ENCODE measurements at places on chromosomes 12 and 14.
A peak's percentile ranks its signal among the peaks of the same experiment; 100 is the strongest.

DNA sequence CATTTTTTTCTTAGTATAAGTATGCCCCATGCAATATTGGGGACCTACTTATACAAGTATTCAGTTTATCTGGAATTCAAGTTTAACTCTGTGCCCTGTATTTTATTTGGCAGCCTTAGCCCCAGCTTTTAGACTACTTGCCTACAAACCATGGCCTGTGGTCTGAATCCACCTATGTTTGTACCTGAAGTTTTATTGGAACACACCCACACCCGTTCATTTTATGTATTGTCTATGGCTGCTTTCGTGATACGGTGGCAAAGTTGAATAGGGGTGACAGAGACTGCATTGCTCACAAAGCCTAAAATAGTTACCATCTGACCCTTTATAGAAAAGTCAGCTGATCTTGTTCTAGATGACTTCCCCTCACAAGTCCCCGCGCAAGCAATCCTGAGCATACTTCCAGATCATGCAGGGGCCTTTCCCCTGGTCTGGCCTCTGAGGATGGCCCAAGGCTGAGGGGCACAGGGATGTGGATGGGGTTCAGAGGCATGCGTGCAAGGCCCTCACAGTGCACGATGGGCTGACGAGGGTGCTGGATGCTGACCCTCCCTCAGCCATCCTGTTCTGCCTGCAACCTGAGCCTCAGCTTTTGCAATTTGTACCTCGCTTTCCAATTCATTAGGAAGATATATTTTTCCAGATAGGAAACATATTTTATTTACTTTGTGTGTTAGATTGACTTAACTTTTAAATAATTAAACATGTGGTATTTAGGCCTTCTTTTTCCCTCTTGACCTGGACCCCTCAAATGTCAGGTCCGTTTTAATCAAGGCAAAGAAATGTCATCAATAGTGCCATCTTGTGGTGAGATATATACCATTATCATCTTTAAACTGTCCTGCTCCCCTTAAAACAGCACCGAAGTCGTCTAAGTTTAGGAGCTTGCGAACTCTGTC lies 527.3 kb upstream of the CCDC196 start:
- no peak for DNase-seq

GRCh38 chr12:82357340-82357739 lies 847 bp downstream of the CCDC59 start:
- no peak for DNase-seq

- no peak for DNase-seq
Measured at GRCh38 chr12:5778821-5779220, 166.2 kb downstream of the ANO2 start.

GRCh38 chr14:89640141-89640540 lies 223.1 kb upstream of the FOXN3 start:
- no peak for DNase-seq

GRCh38 chr12:4031703-4032291 lies 158.6 kb upstream of the PARP11 start:
- peak; percentile 39 for DNase-seq

- no peak for DNase-seq
Measured at GRCh38 chr12:20450591-20451180, 82.3 kb downstream of the PDE3A start.

- no peak for DNase-seq
Measured at GRCh38 chr14:78614593-78614992, 444.4 kb downstream of the NRXN3 start.

GRCh38 chr12:128286970-128287369 lies 20.0 kb downstream of the TMEM132C start:
- DNase-seq = no peak

DNA sequence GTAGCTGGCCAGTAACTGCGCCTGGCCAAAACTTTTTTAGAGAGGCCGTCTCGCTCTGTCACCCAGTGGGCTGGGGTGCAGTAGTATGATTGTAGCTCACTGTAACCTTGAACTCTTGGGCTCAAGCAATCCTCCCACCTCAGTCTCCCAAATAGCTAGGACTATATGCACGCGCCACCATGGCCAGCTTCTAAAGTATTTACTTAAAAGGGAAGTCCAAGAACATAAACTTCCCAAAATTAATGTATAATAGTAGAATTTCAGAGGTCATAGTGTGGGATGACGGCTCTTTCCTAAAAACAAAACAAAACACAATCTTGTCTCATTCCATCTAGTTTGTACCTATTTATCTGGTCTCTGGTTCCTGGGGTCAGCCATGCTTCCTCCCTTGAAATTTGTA lies 42.2 kb upstream of the FOS start:
- no peak for DNase-seq

GRCh38 chr12:65788912-65789311 lies 35.4 kb upstream of the HMGA2 start:
- no peak for DNase-seq

GRCh38 chr14:52338051-52338681 lies 24.1 kb downstream of the PTGER2 start:
- peak; percentile 73 for DNase-seq

DNA sequence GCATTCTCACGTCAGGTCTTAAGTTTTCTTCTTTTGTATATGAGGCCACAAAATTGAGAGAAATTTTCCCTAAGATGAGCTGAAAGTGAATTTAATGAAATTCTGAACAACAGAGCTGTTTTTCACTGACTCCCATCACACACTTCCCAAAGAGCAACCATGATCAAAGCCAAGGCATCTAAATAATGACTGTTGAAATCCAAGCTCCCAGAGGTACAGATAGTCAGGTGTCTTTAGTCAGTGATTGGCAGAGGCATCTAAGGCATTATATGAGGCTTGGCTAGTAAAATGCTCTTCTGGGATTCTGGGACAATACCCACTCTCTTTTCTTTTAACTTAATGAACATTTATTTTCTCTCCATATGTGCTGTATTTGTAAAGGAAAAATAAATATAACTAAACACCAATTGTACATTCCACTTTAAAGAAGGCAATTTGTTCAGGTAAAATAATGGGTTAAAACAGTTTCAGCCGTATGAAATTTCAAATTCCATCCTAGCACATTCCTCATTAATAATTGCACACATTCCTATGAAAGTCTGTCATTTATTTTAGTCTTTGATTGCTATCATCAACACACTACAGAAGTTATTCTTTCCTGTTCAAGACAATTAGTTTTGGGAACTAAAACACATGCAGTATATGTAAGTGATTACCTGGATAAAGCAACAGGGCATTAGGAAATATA lies 871 bp upstream of the SSTR1 start:
- DNase-seq = no peak

DNA sequence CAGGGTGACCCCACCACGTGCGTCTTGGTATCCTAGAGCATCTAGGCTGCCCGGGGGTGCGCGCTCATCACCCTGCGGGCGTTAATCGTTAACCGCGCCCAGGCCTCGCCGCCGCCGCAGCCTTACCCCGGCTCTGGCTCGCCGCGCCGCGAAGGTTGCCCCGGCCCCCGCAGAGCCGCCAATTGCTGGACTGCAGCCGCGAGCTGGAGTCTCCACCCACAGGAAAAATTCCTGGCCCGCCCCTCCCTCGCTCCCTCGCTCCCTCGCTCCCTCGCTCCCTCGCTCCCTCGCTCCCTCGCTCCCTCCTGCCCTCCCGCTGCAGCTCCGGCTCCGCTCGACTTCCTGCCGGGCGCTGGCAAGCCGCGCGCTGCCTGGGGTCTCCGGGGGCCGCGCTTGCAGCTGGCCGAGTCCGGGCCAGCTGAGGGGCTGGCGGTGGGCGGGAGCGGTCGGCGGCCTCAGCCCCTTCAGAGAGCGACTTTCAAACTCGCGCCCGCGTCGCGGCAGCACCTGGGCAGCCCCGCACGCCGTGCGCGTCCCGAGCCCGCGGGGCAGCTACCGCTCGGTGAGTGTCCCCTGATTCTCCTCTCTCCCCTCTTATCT lies at the start of gene PLEKHG3:
PLEKHG3 (plus strand) TSS at position 282 of the 600 bp plus-strand sequence. CDS start 23,208 bp downstream, outside the sequence.
- no peak for DNase-seq

- DNase-seq = peak; percentile 29
Measured at GRCh38 chr12:100706033-100706432, 88.5 kb upstream of the ANO4 start.

DNA sequence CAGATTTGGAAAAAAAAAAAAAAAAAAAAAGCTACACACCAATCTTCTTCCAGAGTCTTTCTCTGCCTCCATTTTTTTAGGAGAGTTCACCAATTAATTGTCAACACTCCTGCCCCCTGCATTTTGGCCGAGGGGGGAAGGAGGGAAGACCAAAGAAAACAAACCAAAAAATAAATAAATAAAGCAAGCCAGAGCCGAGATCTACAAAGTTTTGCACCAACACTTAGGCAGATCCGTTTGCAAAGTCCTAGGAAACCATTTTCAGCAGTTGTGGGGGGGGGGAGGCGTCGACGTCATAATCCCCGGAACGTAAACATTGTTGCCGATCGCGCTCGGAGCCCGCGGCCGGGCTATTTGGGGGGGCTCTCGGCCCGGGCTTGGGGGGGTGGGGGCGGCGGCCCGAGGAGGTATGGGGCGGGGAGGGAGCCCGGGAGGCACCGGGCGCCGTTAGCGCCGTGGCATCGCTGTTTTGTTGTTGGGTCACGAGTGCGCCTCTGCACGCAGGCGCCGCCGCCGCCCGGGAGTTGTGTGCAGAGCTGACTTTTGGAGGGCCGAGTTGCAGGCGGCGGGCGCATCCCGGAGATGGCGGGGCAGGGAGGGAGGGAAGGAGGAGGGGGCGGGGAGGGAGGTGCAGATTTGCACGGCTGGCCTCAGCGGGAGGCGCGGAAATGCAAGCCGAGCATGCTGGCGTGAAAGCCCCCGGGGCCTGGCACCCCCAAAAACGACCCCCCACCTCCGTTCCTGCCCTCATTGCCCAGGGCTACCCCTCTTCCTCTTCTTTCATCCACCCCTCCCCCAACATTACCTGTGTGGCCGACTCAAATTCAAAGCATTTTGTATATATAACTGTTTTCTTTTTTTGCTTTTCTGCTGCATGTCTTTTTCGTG lies 598 bp downstream of the KDM2B start:
- DNase-seq = no peak

DNA sequence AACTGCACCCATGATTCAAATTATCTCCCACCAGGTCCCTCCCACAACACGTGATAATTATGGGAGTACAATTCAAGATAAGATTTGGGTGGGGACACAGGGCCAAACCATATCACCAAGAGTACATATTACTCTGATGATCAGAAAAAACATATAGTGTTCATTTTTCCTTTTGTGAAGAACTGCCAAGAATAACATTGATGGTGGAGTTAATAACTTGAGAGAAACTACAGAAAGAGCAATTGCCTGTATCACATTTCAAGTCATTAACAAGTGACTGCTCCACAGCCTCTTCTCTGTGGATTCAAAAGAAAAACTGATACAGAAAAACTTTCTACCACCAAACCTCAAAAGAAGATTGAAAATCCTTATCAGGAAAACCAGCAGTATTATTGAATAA lies 34.7 kb downstream of the GRIP1 start:
- no peak for DNase-seq

DNA sequence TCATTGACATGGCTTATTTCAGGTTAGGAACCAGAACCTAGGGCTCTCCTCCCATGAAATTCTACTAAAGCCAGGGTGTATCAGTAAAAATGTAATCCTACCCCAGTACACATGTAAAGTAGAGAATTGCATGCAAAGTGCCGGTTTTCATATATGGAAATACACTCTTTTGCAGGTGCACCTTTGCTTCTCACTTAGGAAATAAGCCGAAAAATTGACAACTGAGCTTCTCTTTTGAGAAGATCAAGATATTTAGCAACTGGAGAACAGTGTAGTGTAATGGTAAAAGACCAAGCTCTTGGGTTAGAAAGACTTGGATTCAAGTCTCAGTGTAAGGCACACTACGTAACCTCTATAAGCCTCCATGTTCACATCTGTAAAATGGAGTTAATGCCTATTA lies 82.4 kb downstream of the SLC38A6 start:
- no peak for DNase-seq

DNA sequence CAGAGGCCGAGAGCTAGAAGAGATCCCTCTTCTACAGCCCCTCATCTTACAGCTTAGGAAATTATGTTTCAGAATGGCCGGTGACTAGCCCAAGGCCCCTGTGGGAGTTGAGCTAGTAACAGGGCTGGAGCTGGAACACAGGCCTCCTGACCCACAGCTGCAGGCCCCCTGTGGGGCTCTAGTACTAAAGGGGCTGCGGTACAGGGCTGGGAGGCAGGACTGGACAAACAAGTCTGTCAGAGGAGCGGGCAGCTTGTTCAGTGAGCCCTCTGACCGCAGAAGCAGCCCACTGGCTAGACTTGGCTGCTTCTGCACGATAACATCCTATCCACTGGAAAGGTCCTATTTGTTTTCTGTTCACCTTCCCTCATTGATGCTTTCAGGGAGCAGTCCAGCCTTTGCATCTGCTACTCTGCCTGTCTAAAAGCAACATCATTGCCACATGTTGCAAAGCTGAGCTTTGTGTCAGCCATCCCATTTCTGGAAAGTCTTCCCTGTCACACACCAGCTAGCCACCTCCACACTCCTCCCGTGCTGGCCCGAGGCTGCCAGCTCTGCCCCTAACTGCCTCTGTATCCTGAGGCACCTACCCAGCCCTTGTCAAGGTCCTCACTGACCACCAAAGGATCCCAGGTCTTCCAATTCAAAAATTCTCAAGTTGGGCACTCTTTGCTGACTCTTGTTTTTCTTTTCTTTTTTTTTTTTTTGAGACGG lies 10.2 kb downstream of the PSMC1 start:
- DNase-seq = no peak

DNA sequence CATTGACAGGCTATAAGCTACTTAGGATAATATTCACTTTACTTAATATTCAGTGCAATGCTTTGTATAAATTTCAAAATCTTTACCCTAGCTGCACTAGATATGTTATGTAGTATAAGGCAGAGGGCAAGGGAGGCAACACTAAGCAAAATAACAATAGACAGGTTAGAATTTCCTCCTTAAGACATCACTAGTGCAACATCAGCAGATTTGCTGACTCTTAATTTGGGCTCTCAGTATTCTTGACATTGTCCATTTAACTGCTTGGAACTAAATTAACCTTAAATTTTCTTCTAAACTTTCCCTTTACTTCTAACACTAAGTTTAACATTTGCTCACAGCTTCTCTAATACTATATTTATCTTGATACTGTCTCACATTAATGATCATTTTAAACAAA lies 273.9 kb downstream of the DIO2 start:
- no peak for DNase-seq

- DNase-seq = no peak
Measured at GRCh38 chr14:73851000-73851399, 631 bp upstream of the PTGR2 start.

DNA sequence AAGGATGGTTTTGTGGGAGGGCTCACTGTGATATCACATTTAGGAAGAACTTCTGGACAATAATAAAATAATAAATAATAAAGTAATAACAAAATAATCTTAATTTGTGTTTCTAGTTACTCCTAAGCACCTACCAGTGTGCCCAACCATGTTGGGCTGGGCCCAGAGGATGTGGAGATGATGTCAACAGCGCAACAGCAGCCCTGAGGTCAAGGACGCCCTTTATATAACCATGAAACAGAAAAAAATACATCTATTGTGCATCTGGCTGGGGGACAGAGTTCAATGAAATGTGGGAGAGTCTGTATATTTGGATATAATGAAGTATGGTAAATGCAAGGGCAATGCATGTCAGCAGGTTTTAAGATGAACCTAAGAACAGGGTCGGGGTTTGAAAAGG lies 552.8 kb downstream of the VRK1 start:
- DNase-seq = no peak

DNA sequence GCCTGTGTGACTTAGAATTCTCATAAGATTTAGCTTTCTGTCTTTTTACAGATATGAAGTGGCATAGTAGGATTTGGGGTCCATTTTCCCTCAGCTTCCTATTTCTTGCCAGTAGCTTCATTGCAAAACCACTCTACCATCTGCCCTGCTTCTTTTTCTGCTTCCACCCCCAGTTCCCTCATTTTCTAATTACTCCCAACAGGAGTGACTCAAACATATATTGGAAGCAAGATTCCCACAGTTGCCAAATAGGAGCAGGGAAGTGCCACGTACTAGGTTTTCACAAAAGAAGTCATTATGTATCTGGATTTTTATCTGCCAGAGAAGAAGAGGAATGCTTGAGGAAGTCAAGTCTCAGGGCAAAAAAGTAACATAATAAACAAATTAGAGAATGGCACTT lies 64.1 kb downstream of the ANO4 start:
- peak; percentile 23 for DNase-seq
